ENCODE measurements at places on chromosomes 6 and 20.

DNA sequence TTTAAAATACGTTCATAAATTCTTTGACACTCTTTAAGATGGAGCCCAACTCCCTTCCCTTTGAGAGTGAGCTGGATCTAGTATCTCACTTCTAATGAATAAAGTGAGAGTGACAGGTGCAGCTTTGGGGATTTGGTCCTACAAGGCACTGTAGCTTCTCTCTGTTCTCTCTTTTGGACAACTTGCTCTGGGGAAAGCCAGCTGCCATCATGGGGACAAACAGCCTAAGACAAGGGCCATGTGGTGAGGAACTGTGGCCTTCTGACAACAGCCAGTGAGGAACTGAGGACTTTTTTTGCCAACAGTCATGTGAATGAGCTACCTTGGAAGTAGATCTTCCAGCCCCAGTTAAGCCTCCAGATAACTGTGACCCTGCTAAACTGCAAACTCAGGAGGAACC, 272.8 kb upstream of the AGPAT4 start:
- DNase-seq = no peak

DNA sequence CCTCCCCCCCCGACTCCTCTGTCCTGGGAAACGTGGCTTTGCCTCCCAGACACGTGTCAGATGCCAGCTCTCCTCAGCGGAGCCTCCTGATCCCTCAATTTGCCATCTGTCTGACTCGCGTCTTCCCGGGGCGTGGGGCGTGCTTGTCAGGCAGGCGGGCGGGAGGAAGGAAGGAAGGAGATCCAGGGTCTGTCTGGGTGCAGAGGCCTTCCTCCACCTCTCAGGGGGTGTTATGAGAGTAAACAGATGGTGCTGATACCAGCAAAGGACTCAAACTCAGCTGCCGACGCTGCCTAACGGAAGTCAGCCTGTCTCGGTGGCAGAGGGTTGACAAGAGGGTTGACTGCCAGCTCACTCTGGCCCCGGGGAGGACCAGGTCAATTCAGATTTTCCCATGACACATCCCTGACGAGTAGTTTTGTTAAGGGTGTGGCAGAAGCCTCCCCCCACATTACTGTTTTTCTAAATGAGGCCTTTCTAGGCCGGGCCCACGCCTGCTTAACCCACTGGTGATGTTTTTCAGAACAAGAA, 17.0 kb downstream of the UQCC2 start:
- peak; percentile 75 for DNase-seq

DNA sequence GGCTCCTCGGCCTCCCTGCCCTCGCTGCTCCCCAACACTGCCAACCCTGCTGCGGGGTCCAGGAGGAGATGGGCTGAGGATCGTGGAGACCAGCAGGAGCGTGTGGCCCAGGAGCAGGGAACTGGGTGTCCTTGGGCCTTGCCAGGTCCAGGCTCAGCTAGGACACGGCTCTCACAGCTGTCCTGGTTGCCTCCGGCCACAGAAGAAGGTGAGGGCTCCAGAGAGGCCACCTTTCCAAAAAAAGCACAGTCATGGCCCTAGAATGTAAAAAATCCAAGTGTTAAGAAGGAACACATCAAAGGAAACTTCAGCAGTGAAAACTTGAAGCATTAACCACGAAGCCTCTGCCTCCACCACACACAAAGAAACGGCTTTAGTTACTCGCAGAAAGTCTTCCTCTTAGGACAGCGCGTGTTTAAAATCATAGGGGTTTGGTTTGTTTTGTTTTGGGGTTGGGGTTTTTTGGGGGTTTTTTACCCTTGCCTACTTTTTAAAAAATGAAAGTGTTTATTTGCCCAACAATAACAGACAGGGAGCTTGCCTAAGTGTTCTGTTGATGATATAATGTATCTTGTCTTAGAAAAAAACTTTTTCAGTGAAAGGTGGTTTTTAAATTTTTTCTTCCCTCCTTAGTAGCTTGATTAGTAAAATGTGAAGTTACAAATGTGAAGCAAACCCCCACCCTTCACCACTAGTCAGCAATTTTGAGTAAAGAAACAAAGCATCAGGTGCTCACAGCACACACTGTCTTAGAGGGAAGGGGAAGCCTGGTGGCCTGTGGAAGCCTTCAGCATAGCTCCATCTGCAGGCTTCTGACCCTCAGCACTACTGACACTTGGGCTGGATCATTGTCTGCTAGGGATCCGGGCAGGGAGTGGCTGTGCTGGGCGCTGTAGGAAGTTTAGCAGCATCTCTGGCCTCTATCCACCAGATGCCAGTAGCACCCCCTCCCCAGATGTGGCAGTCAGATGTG, 60.0 kb downstream of the PTPN1 start:
- no peak for DNase-seq

GRCh38 chr20:4171538-4172116, 156.3 kb upstream of the RNF24 start:
- no peak for DNase-seq

DNA sequence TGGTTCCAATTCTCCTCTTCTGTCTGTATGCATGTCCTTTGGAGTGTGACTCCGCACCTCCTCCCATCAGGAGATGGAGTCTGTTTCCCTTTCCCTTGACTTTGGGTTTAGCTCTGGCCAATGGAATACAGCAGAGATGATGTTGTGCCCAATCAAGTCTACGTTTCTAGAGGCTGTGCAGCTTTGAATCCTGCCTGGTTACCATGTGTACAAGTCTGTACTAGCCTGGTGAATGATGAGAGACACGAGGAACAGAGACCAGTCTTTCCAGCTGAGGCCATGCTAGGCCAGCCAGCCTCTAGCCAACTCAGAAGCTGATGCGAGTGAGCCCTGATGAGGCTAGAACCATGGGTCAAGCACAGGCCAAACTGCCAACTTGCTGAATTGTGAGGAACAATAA, 83.2 kb downstream of the LAMP5 start:
- DNase-seq = no peak

GRCh38 chr20:36792422-36792821, 18.9 kb upstream of the DSN1 start:
- DNase-seq = peak; percentile 76

GRCh38 chr6:32216285-32216684, 7.6 kb downstream of the NOTCH4 start:
- DNase-seq = no peak

GRCh38 chr6:77231438-77232305, 231.6 kb downstream of the HTR1B start:
- DNase-seq = no peak

- no peak for DNase-seq
Observed at GRCh38 chr20:1509237-1509636, 18.0 kb upstream of the SIRPB2 start.

DNA sequence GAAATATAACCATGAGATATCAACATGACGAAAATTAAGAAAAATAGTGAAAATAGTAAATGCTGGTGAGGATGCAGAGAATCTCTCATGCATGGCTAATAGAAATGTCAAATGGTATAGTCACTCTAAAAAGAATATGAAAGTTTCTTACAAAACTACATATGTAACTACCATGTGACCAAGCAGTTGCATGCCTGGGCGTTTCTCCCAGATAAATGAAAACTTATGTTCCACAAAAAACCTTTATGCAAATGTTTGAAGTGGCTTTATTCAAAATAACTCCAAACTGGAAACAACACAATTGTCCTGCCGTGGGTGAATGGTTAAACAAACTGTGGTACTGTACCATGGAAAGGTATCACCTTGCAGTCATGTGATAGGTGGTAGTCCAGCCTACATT, 112.4 kb downstream of the HDGFL1 start:
- no peak for DNase-seq

DNA sequence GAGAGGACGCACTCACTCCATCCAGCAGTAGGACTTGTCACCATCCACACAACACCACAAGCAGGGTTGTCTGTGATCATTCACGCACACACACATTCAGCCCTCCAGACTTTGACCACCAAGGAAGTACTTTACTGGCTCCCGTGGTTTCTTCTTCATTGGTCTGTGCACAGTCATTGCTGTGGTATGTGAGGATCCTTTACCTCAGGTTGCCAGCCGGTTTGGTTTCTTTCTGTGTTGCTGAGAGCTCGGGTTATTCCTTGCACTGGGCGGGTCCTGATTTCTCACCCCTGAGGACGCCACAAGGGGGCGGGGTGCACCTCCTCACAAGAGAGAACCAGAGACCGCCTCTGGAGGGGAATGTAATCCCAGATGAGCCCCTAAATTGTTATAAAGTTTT, 11.2 kb downstream of the SLC35A1 start:
- DNase-seq = peak; percentile 12

GRCh38 chr20:50308513-50309279, 118.1 kb downstream of the CEBPB start:
- peak; percentile 98 for DNase-seq

GRCh38 chr6:48881551-48881950, 581.5 kb downstream of the MMUT start:
- DNase-seq = no peak

GRCh38 chr6:169222126-169222525, 31.5 kb downstream of the THBS2 start:
- DNase-seq = no peak

DNA sequence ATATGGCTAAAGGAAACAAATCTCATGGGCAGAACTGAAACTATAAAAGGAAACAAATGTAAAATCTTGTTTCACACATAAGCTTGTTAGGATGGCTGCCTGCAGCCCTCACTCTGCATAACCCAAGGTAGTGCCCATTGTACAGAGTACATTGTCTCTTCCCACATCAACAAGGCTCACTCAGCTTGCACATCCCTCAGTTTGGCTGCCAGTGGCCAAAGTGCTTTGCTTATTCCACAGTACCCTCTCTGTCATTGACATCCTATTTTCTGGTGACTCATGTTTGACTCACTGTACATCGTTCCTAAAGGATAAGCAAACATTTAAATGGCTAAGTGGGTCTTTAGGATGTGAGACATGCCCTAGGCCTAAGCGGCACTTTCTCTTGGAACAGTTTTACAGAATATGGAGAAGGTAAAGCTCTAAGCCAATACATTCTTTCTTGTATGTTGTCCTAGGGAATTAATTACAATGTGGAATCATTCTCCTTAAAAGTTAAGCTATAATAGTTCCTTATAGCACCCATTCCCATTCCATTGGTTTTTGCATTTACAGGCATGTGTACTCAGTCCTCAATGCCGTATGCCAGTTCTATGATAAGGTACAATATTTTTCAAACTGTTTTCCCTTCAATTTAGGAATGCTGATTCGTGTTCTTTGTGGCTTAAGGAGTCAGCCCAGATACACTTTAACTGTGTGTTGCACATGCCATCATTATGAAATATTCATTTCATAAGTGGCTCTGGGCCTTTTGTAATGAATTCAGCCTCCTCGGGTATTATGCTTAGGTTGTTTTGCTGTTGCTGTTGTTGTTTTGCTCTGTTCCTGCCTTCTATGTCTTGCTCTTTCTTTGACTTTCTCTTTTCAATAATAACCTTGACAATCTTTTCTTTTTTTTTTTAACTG, 5.5 kb downstream of the ANKEF1 start:
- DNase-seq = peak; percentile 69

GRCh38 chr6:101458336-101458735, 64.8 kb downstream of the GRIK2 start:
- DNase-seq = no peak

DNA sequence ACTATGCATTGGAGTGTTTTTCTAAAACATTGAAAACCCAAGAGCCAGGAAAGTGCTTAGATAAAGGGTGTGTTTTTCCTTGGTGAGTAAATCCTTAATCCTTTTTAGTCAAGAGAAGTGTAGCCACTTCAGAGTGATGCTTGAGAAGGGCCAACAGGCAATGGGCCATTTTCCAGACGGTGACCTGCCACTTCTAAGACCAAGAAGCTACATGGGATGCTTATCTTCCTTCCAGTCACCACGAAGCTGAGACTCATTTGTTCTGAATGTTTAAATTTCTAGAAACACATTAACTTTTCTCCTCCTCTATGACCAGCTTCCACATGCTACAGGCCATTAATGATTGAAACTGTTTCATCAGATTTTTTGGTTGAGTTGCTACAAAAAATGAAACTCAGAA, 34.4 kb upstream of the NHSL1 start:
- DNase-seq = no peak

DNA sequence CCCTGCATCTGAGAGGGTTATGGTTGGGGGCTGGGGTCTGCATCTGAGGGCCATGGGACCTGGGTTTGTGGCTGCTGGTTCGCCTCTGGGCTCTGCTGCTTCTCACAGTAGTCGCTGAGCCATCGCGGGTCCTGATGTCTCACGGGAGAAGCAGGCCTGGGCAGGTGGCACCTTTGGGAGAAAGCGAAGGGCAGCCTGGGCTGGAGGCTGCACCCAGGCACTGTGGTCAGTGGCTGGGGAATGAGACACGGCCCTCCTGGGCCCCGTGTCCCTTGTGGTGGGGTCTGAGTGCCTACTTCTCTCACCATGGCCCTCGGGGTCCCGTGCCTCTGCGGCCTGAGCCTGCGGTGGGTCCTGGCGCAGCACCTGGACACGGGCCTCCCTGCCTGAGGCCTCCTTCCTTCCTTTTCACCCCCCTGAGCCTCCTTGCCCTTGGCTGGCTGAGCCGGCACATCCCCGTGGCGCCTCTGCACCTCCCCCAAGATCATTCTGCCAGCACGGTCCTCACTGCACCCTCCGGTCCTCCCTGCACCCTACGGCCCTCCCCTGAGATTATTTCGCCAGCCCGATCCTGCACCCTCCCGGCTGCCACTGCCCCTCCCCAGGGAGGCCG, 206.0 kb downstream of the ERMARD start:
- DNase-seq = no peak

- DNase-seq = peak; percentile 79
Observed at GRCh38 chr20:41587956-41588355, 30.2 kb downstream of the CHD6 start.

- DNase-seq = peak; percentile 25
Observed at GRCh38 chr6:42453654-42454427, 2.1 kb upstream of the TRERF1 start.

- no peak for DNase-seq
Observed at GRCh38 chr6:43268782-43269272, 25.5 kb downstream of the TTBK1 start.

DNA sequence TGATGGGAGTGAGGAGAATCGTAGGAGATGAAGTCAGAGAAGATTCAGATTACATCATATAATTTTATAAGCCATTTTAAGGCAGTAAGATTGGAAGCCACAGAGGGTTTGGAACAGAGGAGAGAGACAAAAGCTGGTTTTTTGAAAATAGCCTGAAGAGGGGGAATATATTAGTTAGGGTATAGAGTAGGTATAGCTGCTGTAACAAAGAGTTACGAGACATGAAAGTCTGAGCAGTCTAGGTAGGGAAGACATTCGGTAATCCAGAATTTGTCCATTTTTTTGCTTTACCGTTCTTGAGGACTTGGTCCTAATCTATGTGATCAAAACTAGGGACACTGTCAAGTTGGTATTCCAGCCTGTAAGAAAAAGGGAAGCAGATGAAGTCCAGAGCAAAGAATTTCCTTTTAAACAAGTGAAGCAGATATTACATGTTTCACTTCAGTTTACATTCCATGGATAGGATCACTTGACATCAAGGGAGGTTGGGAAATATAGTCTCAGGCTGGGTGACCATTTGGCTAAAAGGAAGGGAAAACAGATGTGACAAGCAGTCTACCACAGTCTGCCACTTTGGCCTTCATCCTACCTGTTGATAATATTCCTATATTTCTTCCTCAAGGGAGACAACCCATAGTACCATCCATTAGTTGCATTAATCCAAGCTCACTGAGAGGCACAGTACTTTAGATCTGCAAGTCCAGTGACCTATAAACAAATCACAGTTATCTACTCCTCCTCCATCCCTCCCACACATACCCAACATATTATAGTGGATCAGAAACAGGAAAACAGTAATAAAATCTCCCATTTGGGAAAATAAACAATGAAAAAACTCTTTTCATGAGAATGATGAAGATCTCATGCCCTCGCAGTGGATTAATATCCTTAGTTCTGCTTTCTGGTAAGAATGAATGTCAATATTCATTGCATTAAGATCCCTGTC, 10.2 kb downstream of the FAM135A start:
- DNase-seq = no peak

Data from RWPE1 (cell line).